ENCODE measurements at places on chromosomes 5 and 9. TPM values are rescaled to one million over a fixed set of nuclear protein-coding genes. Genes with fewer than 3 reads are reported as not detected.

DNA sequence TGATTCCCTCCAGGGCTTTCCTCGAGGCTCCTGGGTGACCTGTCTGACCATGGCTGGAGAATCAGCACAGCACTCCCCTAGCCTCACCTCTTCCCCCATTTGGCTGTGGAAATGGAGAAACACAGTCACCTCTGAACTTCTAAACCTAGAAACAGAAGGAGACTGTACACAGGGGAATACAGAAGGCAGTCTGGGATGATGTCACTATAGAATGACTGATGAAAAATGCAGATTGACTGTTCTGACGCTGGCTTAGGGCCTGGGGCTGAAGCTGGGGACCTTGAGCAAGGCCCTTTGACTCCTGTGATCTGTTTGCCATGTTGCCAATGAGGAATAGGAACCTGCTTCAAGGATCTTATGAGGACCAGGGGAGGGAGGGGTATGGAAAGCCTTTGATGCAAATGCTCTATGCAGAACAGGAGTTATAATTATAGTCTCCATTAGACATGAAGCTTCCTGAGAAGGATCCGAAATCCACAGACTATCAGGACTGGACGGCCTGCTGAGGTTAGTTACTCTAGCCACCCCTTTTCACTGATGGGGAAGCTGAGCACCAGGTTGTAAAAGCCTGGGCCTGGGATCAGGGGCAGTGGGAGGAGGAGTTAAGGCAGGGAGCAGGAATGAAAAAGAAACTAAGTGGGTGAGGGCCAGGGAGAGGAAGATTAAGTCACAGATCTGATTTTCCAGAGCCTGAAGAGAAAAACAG, 24.4 kb upstream of the ANXA6 start:
- no peak for ATAC-seq

- ATAC-seq = no peak
These were observed 136.0 kb upstream of the EFNA5 start for GRCh38 chr5:107806705-107807104.

DNA sequence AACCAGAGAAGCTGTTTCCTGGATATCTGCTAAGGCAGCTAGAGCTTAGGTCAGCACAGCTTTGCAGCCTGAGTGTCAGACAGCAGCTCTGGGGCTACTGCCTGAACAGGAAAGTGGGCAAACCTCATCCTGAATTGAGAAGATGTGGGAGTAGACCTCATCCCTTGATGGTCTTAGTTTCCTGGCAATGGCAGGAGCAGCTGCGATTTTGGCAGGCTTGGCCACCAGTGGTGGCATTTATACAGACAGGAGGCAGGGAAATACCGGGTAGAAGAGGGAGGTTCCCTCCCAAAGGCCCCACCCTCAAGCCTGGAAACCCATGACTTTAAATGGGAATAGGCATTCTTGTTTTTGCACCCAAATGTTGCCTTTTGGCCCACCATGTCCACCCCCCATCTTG, 69.7 kb downstream of the LIX1 start:
- no peak for ATAC-seq

The GNA14 gene
- total RNA-seq = 3.9 TPM

DNA sequence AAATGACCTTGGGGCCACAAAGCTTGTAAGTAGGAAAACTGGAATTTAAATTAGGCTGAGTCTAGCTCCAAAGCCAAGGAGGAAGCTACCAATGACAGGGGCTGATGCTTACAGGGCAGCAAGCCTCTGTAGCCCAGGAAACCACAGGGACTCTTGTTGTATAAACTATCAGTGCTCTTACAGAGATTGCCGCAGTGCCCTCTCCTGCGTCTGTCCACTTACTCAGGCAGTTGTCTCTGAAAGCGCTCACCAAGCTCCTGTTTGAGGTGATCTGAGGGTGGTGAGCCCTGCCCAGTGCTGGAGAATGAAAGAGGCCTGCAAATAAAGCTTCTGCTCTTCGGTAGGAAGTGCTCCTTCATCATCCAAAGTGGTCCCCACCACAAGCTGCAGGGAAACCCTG, 498.8 kb downstream of the ARHGEF28 start:
- no peak for ATAC-seq

DNA sequence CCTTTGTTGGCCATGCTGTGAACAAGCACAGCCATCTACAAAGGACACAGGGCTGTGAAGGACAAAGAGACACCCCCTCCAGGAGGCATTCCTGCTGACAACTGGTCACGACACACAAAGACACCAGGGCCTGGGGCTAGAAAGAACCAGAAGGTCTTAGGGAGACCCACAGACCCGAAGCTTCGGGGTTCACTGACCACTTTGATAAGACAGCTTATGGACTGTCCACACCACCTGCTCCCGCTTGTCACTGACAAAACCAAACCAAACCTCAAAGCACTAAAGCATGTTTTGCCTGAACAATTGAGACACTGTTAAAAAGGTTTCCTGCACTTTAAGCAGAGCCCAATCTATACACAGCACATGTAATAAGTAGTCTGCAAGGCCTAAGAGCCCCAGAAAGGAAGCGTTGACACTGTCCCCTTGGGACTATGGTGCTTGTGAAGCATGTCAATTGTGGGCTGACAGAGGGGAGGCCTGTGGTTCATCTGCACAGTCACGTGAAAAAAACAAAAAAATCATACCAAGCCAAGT, 185.0 kb downstream of the GAPVD1 start:
- ATAC-seq = no peak

The PKD2L2 gene
- total RNA-seq = 0.15 TPM

The PTRH1 gene
- total RNA-seq = 17.3 TPM

The EQTN gene
- not detected for total RNA-seq

DNA sequence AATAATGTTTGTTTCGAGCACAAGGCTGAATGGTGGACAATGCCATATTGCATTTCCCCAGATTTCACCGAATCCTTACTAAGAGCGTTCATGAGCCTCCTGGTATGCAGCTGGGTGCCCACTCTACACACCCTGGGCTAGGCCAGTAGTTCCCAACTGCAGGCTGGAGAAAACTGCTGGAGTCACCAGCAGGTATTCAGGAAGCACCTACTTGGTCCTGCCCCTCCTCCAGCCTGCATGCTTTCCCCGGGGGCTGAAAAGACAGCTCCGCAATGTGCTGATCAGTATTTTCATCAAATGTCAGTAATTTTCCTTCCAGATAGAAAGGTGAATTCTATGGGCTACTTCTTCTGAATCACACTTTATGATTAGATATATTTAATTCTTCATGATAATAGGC, 34.4 kb downstream of the SRD5A1 start:
- ATAC-seq = no peak

The SURF2 gene
- total RNA-seq = 14.9 TPM

DNA sequence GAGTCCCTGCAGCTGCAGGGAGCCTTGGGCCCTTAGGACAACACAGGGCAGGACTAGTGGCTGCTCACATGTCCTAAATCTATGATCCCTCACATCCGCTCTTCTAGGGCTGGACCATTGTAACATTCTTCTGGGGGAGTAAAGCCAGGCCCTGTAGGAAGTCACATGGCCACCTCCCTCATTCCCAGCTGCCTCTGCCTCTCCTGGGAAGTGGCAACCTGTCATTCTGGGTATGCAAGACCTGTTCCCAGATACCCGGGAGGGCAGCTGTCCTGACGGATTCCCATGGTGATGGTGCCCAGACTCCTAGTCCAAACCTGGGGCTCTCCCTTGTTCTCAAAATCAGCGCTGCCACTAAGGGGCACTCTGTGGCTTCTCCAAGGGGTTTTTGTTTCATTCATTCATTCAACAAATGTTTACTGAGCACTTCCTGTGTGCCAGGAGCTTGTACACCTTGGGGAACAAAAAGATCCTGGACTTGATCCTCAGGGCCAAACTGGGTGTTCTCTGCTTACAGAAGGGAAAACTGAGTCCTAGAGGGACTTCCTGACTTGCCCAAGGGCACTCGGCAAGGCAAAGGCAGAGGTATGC, 85.6 kb downstream of the PSD2 start:
- ATAC-seq = no peak

DNA sequence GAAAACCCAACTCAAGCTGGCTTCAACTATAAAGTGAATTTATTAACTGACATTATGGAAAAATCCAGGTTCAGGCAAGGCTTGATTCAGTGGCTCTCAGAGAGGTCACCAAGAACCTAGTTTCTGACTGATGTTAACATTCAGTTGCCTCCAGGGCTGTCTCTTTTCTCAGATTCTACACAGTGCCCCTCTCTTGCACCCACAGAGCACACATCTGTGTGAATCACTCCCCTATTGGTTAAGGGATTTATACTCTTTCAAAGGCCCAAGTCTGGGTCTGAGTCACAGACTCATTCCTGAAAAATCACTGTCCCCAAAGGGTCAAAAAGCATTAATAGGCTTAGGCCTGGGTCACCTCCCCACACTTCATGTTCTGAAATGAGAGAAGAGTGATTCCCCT, 6.2 kb upstream of the HAVCR2 start:
- no peak for ATAC-seq

GRCh38 chr9:137634016-137634415, 15.2 kb downstream of the EHMT1 start:
- no peak for ATAC-seq

DNA sequence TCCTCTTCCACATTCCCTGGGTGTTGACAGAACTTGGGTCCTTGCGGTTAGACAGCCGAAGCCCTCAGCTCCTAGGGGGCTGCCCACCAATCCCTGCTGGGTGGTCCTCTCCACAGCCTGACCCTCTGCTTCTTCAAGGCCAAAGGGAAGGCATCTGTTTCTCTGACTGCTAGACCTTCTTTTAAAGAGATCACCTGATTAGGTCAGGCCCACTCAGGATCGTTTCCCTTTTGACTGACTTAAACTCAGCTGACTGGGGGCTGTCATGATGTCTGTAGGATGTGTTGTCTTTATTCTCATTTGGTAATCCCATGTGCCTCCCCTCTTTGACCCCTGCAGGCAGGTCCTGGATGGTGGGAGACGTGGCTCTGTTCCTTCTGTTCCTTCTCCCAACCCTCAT, 207.5 kb downstream of the PAX5 start:
- ATAC-seq = no peak

The ORM1 gene
- total RNA-seq = not detected

GRCh38 chr5:43592363-43592762, 10.6 kb upstream of the NNT start:
- ATAC-seq = no peak

The ALDH1A1 gene
- 70.4 TPM for total RNA-seq

- ATAC-seq = no peak
These were observed 3.8 kb upstream of the PRKAA1 start for GRCh38 chr5:40801771-40802562.

DNA sequence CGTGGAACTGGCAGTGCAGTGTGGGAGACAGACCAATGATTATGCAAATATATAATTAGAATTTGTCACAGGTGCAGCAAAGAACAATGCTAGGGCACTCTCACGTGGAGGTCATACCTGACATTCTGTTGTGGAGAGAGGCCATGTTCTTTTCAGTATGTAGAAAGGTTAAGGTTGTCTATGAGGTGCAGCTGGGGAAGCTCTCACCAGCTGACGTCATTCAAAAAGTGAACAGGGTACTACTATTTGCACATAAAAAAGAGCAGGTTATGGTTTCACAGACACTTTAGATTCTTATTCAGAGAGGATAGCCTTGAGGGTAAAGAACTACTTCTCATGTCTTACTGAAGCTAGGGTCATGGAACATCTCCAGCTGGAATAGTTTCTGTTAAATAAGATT, 19.1 kb downstream of the SH3GL2 start:
- ATAC-seq = no peak

DNA sequence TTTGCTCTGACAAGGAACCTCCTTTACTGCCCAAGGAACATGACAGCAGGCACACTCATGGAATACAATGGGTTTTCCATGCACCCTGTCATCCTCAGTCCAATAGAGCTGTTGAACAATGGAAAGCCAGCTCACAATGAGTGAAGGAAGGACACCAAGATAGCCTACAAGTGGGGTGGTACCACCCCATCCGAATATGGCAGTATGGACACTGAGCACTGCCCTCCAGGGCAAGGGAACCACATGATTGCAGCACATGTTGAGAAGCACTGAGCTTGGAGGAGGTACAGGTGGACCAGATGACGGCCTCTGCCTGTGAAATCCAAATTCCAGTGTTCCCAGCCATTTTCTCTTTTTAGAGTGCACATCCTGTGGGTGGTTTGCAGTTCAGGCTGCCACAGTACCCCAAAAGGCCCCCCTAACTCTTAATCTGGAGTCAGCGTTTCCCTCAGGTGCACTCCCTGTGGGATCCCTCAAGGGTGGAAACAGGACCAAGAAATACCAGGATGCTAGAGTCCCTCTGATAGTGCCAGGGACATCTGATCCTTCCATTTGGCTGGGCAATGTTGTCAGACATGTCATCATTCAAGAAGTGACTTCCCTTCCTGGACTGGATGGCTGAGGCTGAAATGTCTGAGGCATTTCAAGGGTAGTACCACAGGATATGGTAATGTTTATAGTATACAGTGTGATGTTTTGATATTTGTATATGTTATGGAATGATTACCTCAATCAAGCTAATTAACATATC, 48.9 kb downstream of the SMC2 start:
- no peak for ATAC-seq

- ATAC-seq = no peak
These were observed 231.8 kb upstream of the CCNG1 start for GRCh38 chr5:163205645-163206044.

The PLPPR1 gene
- 0.42 TPM for total RNA-seq

- ATAC-seq = no peak
These were observed 608.6 kb downstream of the SLCO4C1 start for GRCh38 chr5:101687349-101687985.

GRCh38 chr5:158309088-158309807, 450.3 kb upstream of the CLINT1 start:
- ATAC-seq = no peak

The C9orf152 gene
- not detected for total RNA-seq

The POU5F2 gene
- 0.47 TPM for total RNA-seq

GRCh38 chr9:127567730-127568617, 44.1 kb upstream of the STXBP1 start:
- ATAC-seq = no peak

- ATAC-seq = no peak
These were observed 43.8 kb downstream of the TRIP13 start for GRCh38 chr5:936149-937144.

The WDR31 gene
- total RNA-seq = 1.2 TPM

The KIF24 gene
- 0.54 TPM for total RNA-seq

DNA sequence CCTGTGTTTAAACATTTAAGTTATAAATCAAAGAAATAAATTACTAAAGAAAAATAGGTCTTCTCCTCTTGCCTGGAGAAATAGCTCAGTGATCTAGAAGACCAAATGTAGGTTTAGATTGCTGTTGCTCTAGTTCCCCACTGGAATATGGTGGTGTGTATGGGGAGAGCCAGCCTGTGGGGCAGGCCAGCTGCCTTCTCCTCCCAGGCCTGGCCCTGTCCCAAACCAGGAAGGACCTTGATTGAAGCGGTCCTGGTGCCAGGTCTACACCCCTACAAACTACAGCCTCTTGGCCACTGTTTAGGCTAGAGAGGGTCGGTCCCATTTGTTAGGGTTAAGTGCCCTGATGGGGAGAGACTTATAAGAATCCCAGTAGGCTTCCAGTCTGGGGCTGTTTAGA, 35.4 kb downstream of the MAN2A1 start:
- no peak for ATAC-seq

DNA sequence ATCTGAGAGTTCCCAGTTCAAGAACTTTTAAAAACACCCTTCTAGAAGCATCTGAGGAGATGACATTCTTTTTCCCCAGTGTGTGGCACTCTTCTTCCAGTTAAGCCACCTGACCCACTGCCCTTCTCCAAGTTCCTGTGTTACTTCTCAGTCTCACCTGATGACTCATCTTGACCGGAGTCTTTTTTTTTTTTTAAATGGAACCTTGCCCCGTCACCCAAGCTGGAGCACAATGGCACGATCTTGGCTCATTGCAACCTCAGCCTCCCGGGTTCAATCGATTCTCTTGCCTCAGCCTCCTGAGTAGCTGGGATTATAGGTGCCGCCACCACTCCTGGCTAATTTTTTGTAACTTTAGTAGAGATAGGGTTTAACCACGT, 224.1 kb upstream of the DAB2 start:
- no peak for ATAC-seq

Data from gastroesophageal sphincter (tissue), 4 donors.